Inflammatory macrophage treated with lipopolysaccharide for 1 hour (primary cell): ENCODE measurements at places on chromosomes 7 and 10.

GRCh38 chr7:127922656-127923055 lies 108.6 kb downstream of the LRRC4 start:
- no peak for DNase-seq

GRCh38 chr7:14414274-14414986 lies 425.0 kb upstream of the ETV1 start:
- no peak for DNase-seq

- no peak for DNase-seq
Measured at GRCh38 chr10:49568235-49568634, 29.3 kb upstream of the ERCC6 start.

DNA sequence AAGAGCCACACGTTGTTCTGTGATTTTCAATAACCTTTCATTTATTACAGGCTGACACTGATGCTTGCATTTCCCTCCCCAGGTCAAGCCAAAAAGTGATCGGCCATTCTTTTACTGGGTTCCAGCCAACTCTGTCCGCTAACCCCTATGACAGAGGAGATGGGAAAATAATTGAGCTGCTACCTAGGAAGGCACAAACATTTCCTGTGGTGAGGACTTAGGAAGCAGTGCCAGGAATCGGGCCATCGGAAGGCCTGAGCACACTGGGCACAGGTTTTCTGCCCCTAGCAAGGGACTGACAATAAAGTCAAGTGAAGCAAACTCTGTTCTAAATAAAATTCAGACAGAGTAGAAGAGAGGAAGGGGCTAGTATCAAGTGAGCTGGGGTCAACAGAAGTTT lies 313.0 kb upstream of the AOAH start:
- DNase-seq, result no peak

DNA sequence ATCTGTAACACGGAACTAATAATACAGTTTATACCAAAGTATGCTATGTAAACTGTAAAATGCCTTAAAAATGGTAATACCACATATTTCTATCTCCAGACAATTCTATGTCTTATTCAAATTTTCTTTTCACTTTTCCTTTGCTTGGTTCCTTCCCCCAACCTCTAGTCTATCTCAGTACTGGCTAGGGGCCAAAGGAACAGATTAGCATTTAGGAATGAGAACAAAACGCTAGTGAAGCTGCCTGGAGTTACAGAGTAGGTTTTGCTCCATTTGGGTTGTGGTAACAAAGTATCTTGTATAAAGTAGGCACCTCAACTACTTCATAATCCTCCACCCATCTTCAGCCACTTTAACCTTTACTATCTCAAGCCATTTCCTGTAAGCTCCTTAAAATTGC lies 94.1 kb downstream of the HBP1 start:
- no peak for DNase-seq

DNA sequence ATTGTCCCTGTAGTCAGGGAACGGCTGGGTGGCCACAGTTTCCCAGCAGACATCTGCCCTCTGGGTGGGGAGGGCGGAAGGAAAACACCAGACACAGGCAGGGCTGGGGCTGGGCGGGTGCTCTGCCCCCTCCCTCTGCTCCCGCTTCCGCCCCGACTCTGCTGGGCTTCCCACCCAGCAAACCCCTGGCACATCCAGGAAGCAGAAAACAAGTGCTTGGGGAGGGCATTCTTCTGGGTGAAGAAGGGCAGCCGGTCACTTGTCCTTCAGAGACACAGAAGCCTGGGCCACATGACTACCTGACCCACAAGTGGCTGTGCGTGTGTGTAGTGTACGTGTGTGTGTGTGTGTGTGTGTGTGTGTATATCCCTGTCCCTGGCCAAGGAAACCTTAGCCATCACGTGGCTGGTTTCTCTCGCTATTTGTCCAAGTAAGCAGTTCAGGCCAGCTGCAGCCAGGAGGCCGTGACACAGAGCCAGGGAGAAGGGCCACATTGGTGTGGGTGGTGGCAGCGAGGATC lies 77.9 kb downstream of the ZMIZ1 start:
- DNase-seq, result no peak

GRCh38 chr10:93390306-93391090 lies 91.6 kb downstream of the MYOF start:
- peak; percentile 94 for DNase-seq

GRCh38 chr7:17654940-17655339 lies 285.4 kb downstream of the SNX13 start:
- peak; percentile 36 for DNase-seq

GRCh38 chr7:37961251-37961650 lies 40.8 kb downstream of the EPDR1 start:
- no peak for DNase-seq
